ENCODE measurements at places on chromosomes 16 and 17.

DNA sequence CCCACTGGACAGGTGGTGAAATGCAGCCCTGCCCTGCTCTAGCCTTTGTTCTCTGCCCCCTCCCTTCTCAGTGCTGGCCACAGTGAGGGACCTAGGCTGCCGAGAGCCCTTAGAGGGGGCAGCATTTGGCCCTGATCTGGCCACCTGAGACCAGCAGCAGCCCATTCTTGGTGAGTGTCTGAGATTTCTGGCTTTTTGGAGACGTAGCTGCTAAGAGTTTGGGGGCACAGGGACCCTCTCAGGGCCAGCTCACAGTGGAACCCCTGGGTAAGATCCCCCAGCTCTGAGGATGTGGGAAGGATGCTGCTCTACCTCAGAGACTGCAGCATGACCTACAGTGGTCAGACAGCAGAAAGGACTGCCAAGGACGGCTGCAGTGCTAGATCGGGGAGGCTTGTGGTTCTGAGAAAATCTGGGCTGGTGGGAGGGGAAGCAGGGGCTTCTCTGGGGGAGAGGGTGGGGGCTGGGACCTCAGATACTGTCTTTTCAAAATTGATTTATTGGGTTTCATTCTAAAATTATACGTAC lies 13.3 kb downstream of the GRB7 start:
- DNase-seq: no peak

GRCh38 chr17:13888056-13888609 lies 181.2 kb upstream of the COX10 start:
- DNase-seq: peak; percentile 37

DNA sequence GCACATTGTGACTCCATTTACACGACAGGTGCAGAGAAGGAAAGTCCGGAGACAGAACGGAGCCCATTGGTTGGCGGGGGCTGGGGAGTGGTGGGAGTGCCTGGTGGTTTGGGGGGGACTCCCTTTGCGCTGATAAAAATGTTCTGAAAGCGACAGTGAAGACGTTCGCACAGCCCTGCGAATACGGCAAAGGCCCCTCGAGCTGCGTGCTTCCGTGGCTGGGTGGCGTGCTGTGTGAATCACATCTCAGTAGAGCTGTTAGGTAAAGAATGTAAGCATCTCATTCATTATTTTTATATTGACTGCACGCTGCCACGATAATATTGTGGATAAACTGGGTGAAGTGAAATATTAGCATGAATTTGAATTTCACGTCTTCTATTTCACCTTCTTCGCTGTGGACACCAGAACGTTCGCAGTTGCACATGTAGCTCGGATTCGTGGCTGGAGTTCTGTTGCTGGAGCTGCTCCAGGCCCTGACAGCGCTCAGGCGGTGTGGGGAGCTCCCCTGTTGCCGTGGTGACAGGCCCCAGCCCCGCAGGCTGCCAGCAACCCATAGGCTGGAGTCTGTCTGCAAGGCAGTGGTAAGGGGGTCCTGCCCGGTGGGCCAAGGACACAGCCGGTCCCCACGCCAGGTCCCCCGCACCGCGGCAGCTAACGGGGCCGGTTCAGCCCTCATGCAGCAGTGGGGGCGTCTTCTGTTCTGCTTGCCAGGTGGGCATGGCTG lies 44.6 kb downstream of the SOX8 start:
- DNase-seq: no peak

DNA sequence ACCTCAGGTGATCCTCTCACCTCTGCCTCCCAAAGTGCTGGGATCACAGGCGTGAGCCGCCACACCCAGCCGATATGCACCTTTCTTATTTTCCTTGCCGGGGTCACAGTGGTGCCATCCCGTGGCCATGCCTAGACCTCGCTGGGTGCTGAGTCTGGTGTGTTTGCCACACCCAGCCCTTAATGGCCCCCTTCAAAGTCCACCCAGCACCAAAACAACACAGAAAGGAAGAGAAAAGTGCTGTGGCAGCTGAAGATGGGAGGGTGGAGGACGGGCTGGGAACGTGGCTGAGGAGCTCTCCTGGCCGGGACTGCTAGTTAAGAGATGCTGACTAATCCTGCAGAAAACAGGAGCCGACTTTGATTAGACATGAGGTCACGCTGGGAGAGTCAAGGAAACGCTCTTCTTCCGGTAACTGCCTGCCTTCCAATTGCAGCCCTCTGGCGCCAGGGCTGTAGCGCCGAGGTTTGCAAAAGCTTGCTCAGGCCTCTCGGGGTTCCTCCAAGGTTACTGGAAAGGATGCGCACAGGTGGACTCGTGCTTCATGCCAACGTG lies 10.9 kb downstream of the SLC43A2 start:
- DNase-seq: peak; percentile 32

GRCh38 chr16:54446639-54447038 lies 160.1 kb upstream of the IRX3 start:
- DNase-seq: no peak

- DNase-seq: no peak
Measured at GRCh38 chr17:14552306-14552705, 251.4 kb downstream of the HS3ST3B1 start.

GRCh38 chr16:2584729-2585650 lies 47.2 kb downstream of the PDPK1 start:
- no peak for DNase-seq

DNA sequence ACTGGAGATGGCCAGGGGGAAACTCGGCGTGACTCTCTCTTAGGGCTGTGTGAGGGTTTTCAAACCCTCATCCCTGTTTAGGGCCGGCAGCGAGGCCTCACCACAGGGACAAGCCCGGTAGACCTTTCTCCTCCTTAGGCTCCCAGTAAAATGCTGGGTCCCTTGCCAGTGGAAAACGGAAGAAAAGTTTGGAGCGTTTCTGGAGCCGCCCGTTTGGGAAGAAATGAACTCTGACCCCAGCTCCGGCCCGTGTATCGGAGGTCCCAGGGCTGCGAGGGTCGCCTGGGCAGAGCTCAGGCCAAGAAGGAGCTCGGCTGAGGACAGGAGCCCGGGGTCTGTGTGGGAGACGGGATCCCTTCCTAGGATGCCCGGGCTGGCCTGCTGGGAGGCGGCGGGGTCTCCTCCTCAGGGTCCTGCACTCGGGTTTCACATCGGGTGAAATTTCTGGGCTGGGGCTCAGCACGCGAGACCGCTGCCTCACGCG lies 23.2 kb downstream of the ZNF213 start:
- no peak for DNase-seq

- no peak for DNase-seq
Measured at GRCh38 chr17:17532991-17533390, 36.8 kb upstream of the RASD1 start.

- DNase-seq: no peak
Measured at GRCh38 chr17:39018267-39019134, 51.3 kb upstream of the FBXO47 start.

- no peak for DNase-seq
Measured at GRCh38 chr17:66021757-66022156, 170.2 kb downstream of the CEP112 start.

DNA sequence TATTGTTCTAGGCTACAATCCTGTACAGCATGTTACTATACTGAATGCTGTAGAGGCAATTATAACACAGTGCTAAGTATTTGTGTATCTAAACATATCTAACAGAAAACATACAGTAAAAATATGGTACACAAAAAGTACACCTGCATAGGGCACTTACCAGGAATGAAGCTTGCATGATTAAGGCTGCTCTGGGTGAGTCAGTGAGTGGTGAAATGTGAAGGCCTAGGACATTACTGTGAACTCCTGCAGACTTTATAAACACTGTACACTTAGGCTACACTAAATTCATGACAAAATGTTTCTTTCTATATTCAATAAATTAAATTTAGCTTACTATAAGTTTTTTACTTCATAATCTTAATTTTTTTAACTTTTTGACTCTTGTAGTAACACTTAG lies 37.1 kb downstream of the AMFR start:
- no peak for DNase-seq

DNA sequence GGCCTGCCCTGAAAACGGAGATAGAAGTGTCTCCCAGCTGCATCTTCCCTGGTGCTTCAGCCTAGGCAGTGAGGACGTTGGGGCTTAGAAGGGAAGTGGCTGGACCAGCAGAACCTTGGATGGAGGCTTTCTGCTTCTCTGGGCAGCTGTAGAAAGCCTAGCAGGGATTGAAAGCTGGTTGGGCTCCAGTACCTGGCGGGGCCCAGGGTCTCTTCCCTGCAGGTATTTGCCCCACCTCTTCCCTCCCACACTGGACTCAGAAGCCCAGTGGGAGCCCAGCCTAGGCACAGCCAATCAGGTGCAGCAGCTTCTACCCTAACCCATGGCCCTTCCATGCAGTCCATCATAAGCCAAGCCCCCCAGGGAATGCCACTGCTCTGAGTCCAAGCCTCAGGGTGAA lies 190.3 kb upstream of the IRX6 start:
- DNase-seq: no peak

DNA sequence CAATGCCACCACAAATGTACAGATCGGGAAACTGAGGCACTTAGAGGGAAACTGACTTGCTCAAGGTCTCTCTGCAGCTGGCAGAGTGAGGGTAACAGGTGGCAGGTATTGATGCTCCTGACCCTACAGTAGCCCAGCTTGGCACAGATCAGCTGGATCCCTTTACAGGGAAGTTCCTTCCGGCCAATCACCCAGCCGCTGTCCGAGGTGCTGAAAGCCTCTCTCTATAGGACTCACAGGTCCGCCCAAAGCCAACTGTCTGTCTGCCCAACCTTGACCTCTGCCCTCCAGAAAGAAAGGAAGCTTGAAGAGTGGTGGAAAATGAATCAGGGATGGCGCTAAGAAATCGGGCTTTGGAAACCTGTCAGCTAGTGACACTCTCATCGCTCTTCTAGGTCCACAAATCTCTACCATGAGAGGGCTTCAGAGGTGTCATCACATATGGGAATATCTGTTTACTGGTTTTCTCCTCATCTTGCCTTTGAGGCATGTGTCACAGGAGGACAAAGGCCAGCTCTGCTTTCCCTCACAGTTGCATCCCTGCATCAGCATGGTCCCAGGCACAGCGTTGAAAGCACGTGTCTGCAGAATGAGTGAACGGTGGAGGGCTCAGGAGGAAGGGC lies 246.2 kb downstream of the KATNIP start:
- DNase-seq: peak; percentile 57

DNA sequence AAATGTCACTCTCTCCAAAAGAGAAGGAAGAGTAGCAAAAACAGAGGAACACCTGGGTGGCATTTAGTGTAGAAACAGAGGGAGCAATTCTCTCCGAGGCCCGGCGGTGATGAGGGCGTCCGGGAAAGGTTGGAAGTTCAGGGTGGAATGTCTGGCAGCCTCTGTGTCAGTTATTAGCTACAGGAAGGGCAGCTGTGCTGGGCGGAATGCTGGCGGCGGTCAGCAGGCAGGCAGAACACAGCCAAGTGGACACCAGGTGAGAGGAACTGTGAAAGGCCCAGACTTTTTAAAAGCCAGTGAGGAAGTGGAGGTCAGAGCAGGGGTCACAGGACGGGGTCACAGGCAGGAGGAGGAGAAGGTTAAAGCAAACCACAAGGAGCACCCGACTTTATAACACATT lies 238.1 kb downstream of the NTN1 start:
- DNase-seq: no peak

GRCh38 chr17:72030067-72030899 lies 90.5 kb upstream of the SOX9 start:
- no peak for DNase-seq
